Calu3 (cell line): ENCODE measurements at places on chromosomes 1 and 21. TPM values are rescaled to one million over a fixed set of nuclear protein-coding genes. Genes with fewer than 3 reads are reported as not detected.

DNA sequence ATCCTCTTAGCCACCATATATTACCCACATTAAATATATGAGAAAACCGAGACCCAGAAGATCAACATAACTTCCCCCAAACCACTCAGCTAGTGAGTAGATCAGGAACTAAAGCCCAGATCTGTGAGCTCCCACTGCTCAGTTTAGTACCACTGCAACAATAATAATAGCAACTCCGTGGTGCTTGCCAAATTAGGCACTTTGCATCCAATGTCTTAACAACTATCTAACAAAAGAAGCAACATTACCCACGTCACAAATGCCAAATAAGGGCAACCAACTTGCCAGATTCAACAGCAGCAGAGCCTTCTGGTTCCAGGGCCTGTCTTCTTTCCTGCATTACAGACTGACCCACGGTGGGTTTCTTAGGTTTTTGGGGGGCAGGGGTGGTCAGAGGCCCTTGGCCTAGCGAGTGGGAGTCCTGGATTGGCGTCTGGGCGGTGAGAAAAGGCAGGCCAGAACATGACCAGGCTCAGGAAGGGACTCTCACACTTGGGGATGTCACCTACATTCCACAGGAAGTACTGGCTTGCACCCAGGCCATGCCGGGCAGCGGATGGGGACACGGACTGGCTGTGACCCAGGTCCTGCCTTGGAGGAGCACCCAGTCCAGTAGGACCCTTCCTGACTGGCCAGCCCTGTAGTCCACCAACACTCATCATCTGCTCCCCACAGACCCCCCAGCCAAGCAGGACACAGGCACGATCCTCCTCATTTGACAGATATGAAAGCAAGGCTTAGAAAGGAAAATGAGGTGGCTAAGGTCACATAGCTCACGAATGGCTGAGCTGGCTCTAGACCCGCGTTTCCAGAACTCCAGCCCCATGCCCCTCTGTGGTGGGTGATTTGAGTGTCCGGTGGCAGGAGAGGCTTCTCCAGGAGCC, 4.6 kb downstream of the HCRTR1 start:
- no peak overlapping the region for H3K27ac ChIP-seq
- DNase-seq, result no peak
- H3K36me3 ChIP-seq, result peaks cover 13% of the 10 kb centered on the region

GRCh38 chr1:109272021-109272799, 10.7 kb downstream of the PSRC1 start:
- no peak for DNase-seq
- peaks cover 25% of the 10 kb centered on the region for H3K4me1 ChIP-seq
- H3K27me3 ChIP-seq, result no peaks in the 10 kb centered on the region
- no peak overlapping the region for H3K27ac ChIP-seq
- H3K4me3 ChIP-seq, result no peak overlapping the region

DNA sequence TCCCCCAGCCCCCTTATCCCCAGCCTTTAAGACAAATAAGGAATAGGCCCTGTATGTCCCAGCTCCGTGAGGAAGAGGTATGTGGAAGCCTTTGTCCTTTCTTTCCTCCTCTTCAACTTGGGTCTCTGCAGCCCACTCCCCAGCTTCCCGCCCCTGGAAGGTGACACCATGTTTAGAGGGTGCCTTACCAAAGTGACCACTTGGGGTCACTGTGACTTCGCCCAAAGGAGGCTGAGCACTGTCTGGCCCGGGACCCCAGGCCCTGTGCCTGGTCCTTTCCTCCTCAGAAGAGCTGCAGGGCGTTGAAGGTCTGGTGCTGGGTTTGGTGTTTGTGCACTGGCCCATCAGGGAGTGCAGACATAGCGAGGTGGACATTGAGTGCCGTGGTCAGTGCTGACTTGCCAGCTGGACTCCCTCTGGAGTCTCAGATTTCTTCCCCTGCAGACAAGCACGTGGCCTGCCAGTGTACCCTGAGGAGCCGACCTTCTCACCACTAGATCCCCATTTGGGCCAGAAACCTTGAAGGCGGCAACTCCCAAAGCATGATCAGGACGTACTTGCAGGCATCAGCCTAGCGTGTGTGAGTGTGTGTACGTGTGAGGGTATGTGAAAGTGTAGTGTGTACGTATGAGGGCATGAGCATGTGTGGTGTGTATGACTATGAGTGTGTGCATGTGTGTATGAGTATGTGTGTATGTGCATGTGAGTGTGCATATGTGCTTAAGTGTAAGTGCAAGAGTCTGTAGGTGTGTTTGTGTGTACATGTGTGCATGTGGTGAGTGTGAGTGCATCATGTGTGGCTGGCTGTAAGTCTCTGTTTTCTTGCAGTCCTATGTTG, 181.4 kb upstream of the KIAA0040 start:
- H3K4me3 ChIP-seq, result no peak overlapping the region
- peaks cover 98% of the 10 kb centered on the region for H3K27me3 ChIP-seq
- no peaks in the 10 kb centered on the region for H3K4me1 ChIP-seq

WNT9A gene
- total RNA-seq, result 0.24 and 0.37 TPM in 2 replicates

DNM3 gene
- 1.2 and 1.3 TPM in 2 replicates for total RNA-seq
